Activated T-helper 1 cell treated with anti-CD3 and anti-CD28 coated beads, Interleukin-12 subunit alpha, Interleukin-12 subunit beta, Interleukin-2, Interleukin-4 antibody, amounts not matched to agents 30 ng/mL and 10 ng/mL and 1 ng/mL, durations not matched to agents 14 hours and 24 hours and 36 hours (primary cell): ENCODE measurements at places on chromosomes 4 and X. TPM values are rescaled to one million over a fixed set of nuclear protein-coding genes. Genes with fewer than 3 reads are reported as not detected.

Gene CENPVL3
- total RNA-seq = not detected in 2 replicates

Gene CXXC4
- total RNA-seq = not detected in 2 replicates

Gene MSMO1
- total RNA-seq = 74.1 and 93.1 TPM in 2 replicates

Gene MAB21L2
- total RNA-seq = not detected in 2 replicates

Gene TRAM1L1
- total RNA-seq = not detected in 2 replicates

Gene DCAF12L1
- not detected in 2 replicates for total RNA-seq

Gene TECRL
- not detected in 2 replicates for total RNA-seq
